ENCODE measurements at places on chromosomes 12 and 14. TPM values are rescaled to one million over a fixed set of nuclear protein-coding genes. Genes with fewer than 3 reads are reported as not detected.
A peak's percentile ranks its signal among the peaks of the same experiment; 100 is the strongest.

TBC1D30 gene
- total RNA-seq, result 29.4 TPM

NOXRED1 gene
- total RNA-seq, result 1.6 TPM

PLEKHD1 gene
- 0.73 TPM for total RNA-seq

DNA sequence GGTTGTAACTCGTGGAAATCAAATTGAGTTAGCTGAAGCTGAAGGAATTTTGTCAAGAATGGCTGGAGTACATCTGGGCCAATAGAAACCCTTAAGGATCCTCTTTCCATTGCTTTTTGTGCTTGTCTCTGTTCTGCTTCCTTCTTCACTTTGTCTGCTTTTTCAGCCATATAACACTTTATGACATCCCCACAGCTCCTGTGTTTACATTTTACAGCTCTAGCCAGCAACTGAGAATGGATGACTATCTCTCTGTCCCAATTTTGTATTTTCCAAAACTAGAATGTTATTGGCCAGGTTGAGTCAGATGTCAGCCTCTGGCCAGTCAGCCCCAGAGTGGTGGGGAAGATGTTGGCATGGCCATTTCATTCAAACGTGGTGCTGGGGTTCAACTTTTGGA is 57.6 kb downstream of the PELI2 start:
- H3K27me3 ChIP-seq, result no peaks in the 10 kb centered on the region
- no peak for DNase-seq
- peaks cover 39% of the 10 kb centered on the region for H3K4me1 ChIP-seq
- H3K36me3 ChIP-seq, result no peaks in the 10 kb centered on the region
- H3K27ac ChIP-seq, result no peak overlapping the region

DNA sequence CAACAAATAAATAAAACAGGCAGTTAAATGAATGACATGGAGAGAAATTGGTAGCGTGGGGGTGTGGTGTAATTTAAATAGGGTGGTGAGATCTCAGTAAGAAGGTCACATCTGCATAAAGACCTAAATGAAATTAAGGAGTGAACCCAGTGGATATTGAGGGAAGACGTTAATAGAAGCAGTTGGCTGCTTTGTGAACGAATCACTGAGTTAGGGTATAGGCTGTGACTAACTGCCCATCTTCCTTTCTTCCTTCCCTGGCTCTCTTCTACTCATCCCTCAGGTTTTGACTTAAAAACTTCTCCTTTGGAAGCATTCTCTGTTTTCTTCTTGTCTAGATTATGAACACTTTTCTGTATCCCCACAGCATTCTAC is 64.7 kb downstream of the BTG1 start:
- no peaks in the 10 kb centered on the region for H3K27me3 ChIP-seq
- H3K36me3 ChIP-seq, result no peaks in the 10 kb centered on the region
- peak overlapping the region; percentile 64 for H3K27ac ChIP-seq
- no peak for DNase-seq

DNA sequence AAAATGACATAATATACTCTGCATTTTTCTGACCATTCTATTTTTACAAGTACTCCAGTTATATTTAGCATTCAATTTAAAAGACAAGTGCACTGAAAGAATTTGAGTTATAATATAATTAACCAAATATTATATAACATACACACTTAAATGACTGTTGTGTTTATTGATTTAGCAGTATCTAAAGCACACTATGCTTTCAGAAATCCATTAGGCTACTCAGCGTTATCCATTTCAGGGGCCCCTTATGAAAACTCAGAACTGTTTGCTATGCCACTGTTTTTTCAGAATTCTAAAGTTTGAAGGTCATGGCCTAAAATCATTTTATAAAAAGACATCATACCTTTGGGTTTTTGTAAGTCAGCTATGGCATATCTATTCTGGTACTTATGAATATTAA is 57.1 kb downstream of the HECTD4 start:
- no peak overlapping the region for H3K27ac ChIP-seq
- no peak for DNase-seq
- no peaks in the 10 kb centered on the region for H3K27me3 ChIP-seq
- H3K4me1 ChIP-seq, result peaks cover 19% of the 10 kb centered on the region
- H3K36me3 ChIP-seq, result no peaks in the 10 kb centered on the region

DNA sequence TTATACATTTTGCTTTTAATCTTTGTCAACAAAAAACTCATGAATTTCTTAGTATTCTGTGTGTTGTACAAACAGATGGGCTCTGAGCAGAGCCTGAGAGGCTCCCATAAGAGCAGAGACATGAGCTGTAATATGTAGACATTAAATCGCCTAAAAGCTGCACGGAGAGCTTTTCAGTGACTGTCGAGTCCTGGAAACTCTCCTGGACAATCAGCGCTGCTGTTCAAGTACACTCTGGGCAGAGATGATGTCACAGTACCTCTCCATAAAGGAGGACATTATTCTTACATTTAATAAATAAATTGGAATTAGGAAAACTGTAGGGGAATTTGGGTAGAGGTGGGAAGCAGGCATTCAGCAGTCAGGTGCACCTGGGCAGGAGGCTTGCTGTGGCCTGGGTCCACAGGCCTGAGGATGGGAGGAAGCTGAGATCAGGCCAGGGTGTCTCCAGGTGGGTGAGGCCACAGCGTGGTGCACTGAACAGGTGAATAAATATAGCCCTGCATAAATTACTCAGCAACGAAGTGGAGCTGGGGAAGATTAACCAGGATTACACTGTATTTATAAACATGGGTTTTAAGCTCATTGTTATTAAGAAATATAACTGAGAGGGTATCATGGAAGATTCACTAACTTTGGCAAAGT is 13.3 kb upstream of the TCL1A start:
- H3K27ac ChIP-seq, result no peak overlapping the region
- no peaks in the 10 kb centered on the region for H3K36me3 ChIP-seq
- H3K27me3 ChIP-seq, result peaks cover 81% of the 10 kb centered on the region
- no peak overlapping the region for H3K4me3 ChIP-seq
- DNase-seq, result no peak

DNA sequence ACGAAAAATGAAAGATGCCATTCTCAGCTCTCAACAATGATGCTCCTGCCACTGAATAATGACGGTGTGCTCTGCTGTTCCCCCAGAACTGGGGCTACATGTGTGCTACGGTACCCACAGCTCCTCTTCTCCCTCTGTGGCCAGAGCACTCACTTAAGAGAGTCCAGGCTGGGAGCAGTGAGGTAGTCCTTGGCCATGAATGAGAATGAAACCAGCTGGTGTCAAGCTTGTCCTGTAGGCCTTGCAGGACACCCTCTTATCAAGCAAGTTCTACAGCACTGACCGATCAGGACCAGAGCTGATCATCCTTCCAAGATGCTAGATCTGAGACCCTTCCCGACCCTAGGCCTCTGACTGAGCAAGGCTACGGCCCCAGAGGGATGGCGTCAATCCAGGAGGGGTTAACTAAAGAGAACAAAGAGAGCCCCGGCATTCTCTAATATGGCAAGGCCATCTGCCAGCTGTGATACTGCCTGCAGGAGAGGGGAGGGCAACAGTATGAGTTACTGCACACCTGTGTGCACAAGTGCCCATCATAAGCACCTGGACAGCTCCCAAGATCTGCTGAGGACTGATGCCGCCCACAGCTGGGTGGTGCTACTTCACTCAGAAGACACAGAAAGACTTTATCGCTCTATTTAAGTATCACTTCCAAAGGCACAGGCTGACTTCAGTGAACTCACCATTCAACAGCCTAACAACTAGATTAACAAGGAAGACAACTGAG is 30.5 kb downstream of the APPL2 start:
- H3K4me3 ChIP-seq, result no peak overlapping the region
- H3K4me1 ChIP-seq, result no peaks in the 10 kb centered on the region
- DNase-seq, result no peak
- no peaks in the 10 kb centered on the region for H3K27me3 ChIP-seq

- H3K4me1 ChIP-seq, result peaks cover 36% of the 10 kb centered on the region
- H3K4me3 ChIP-seq, result peak overlapping the region; percentile 99
- peak overlapping the region; percentile 100 for H3K27ac ChIP-seq
- H3K27me3 ChIP-seq, result no peaks in the 10 kb centered on the region
Measured at GRCh38 chr12:112409906-112410244, 470 bp upstream of the RPL6 start.

All from Calu3 (cell line).